GM12892 (cell line): ENCODE measurements at places on chromosomes 7 and 10.

DNA sequence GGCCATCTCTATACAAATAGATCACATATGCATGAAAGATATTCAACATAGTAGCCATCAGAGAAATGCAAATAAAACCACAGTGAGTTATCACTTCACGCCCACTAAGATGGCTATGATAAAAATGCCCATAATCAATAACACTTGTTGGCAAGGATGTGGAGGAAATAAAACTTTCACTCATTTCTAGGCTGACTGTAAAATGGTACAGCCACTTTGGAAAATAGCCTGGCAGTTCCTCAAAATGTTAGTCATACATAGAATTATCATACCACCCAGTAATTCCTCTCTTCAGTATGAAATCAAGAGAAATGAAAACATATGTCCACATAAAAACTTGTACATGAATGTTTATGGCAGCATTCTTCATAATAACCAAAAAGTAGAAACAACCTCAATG, 324.9 kb downstream of the LRRTM3 start:
- no peak for DNase-seq

DNA sequence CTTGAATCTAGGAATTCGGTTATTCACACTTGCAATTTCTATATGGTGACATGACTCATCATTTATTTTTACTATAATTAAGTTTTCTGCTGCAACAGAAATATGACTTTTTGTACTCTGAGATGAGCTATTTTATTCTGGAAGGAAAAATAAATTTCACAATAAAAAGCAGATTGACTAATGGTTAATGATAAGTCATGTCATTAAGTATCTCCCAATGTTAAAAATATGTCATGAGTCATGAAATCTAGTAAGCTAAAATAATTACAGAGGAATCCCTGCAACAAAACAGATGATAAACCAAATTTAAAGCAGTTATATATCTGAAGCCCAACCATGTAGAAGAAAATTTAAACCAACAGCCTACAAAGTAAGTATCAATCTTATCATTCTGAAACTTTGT, 149.2 kb downstream of the CACNA2D1 start:
- DNase-seq = no peak

GRCh38 chr10:24465124-24465874, 256.4 kb downstream of the KIAA1217 start:
- DNase-seq = no peak

- no peak for DNase-seq
Measured at GRCh38 chr7:50450590-50451032, 461 bp upstream of the FIGNL1 start.

GRCh38 chr10:100792574-100792973, 47.2 kb downstream of the PAX2 start:
- DNase-seq = no peak

GRCh38 chr10:71247414-71247705, 35.0 kb downstream of the UNC5B start:
- DNase-seq = no peak

DNA sequence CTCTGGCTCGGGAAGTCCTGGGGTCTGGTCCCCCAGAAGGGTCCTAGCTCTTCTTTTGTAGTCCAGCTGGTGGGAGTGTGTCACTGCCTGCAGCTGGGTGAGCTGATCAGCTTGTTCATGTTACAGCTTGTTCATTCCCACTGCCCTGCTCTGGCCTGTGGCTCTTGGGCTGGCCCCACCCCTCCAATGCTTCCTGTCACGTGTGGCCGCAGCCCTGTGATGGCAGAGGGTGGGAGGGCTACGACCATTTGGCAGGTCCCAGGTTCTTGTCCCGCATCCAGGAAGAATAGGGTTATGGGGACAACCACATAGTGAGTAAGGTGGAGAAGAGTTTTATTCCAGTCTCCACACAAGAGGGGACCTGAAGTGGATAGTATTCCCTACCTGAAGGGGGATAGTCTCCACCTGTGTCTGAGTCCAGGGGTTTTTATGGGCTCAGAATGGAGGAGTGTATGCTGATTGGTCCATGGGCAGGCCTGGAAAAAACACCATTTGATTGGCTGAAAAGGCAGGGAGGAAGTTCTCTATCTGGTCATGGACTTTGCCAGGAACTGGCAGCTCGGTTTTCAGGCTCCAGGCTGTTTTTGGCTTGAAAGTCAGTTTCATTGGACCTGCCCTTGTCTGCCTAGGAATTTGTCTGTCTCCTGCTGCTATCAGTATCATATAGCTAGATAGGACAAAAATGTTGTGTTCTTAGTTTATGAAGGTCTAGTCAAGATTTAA, 13.1 kb downstream of the SDHAF3 start:
- no peak for DNase-seq

DNA sequence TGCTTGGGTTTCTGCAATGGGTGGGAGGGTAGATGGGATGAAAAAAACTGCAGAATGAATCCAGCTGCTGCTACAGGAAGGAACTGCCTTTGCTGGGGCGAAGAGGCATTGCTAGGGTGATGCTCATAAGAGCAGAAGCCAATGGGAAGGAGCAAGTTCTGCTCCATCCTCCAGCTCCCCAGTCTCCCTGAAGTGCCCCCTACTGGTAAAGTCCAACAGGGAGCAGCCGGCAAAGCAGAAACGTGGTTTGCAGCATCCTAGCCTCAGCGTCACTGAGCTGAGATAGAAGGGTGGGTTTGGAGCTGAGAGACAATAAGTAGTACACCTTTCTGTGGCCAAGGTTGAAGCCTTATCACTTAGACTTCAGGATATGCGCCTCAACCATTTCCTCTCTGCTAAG, 220.5 kb downstream of the CCSER2 start:
- no peak for DNase-seq

DNA sequence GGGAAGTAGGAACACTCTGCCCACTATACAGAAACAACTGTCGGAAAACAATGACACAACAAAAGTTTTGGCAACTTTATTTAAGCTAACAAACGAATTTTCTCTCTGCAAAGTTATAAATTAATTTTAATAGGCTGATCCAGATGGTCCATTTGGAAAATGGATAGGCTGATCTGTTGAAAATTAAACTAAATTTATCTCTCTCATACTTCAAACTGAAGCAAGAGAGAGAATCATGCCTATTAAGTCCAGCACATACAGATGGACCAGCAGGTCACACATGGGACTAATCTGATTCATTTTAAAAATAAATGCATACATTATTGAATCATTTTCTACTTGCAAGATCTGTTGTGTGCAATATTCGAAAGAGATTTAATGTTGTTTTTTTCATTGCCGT, 110.1 kb downstream of the BTRC start:
- no peak for DNase-seq

- DNase-seq = no peak
Measured at GRCh38 chr7:98493030-98493778, 92.3 kb upstream of the BAIAP2L1 start.

DNA sequence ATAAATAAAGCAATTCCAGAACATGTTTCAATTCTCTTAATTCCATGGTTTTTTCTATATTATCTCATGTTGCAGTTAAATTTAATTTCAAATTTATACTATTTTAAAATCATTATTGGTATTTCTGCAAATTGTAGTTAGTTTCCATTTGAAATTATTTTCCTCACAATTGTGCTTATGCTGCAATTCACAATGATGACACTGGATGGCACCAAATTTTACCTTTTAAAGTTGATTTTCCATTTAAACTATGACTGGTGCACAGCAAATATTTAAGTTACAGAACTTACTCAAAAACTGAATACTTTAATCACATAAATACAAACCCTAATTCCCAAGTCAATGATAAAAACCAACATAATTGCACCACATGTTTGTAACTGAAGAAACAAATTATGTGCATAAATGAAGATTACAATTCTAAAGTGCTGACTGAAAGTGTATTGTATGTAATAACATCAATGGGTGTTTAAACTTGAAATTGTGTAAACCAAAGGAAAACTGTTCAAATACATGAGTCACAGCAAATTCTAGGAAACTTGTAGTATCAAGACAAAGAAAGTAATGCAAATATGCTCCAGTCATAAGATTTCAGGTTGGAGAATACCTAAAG, 75.3 kb upstream of the AASS start:
- DNase-seq = no peak

- no peak for DNase-seq
Measured at GRCh38 chr10:86334488-86335085, 32.0 kb downstream of the GRID1 start.

DNA sequence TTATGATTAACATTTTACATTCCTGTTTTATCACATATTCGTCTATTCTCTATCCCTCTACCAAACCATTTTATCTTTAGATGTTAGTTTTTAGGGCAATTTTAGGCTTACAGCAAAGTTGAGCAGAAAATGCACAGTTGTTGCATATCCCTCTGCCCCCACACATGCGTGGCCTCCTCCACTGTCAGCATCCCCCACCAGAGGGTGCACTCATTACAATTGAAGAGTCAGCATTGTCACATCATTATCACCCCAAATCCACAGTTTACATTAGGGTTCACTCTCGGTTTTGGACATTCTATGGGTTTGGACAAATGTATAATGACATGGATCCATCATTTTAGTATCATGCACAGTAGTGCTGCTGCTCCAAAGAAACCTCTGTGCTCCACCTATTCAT, 86.4 kb downstream of the WDR37 start:
- DNase-seq = no peak

DNA sequence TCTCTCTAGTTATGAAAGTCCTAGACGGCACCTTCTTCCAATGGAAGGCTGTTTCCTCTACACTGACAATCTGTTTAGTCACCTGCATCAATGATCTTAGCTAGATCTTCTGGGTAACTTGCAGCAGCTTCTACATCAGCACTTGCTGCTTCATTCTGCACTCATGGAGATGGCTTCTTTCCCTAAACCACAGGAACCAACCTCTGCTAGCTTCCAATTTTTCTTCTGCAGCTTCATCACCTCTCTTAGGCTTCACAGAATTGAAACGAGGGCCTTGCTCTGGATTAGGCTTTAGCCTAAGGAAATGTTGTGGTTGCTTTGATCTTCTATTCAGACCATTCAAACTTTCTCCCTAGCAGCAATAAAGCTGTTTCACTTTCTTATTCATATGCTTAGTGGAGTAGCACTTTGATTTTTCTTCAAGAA, 24.6 kb downstream of the NAMPT start:
- no peak for DNase-seq
